NCI-H526 treated with DMSO at 0.1 percent for 48 hours (cell line): ENCODE measurements at places on chromosomes 11 and 22.

DNA sequence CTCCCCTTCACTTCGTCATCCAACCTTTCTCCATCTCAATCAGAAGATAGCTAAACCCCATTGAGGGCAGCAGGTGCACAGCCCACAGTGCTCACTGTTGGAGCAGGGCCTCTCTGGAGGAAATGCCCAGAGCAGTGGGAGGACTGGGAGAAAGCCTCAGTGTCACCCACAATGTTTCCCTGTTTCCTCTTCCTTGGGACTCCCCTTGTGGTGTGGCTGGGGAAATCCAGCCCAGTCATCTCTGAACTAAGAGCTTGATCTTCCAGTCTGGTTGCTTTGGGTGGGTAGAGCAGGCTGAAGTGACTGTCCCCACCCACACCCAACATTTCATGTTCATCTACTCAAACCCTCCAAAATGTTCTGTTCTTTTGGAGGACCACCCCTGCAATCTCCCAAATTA is 29.8 kb upstream of the EED start:
- no peak for DNase-seq

- DNase-seq = no peak
Measured at GRCh38 chr11:14140991-14141390, 178.5 kb downstream of the SPON1 start.

GRCh38 chr11:37612146-37612545 is 1014.1 kb upstream of the RAG2 start:
- no peak for DNase-seq

DNA sequence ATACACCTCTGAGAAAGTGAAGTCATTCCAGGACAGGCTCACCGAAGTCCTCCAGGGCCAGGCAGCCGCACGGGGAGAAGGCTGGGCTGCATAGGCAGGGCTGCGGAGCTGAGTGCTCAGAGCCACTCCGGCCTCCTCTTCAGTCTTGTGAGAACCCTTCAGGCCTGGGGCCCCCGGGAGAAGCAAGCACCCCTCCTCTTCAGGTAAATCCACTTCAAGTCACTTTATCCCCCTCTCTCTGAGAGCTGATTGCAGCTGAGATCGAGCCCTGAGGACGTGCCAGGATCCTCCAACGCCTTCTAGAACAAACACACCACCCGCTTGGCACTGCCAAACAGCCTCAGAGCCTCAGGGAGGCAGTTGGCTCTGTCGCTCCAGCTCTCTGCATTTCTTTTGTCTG is 1526.3 kb downstream of the BRD1 start:
- no peak for DNase-seq
